ENCODE measurements at places on chromosomes 1 and 21.

- DNase-seq = no peak
Observed at GRCh38 chr1:240475832-240476231, 136.1 kb downstream of the GREM2 start.

- DNase-seq = no peak
Observed at GRCh38 chr1:228646717-228647522, 88.4 kb upstream of the RHOU start.

DNA sequence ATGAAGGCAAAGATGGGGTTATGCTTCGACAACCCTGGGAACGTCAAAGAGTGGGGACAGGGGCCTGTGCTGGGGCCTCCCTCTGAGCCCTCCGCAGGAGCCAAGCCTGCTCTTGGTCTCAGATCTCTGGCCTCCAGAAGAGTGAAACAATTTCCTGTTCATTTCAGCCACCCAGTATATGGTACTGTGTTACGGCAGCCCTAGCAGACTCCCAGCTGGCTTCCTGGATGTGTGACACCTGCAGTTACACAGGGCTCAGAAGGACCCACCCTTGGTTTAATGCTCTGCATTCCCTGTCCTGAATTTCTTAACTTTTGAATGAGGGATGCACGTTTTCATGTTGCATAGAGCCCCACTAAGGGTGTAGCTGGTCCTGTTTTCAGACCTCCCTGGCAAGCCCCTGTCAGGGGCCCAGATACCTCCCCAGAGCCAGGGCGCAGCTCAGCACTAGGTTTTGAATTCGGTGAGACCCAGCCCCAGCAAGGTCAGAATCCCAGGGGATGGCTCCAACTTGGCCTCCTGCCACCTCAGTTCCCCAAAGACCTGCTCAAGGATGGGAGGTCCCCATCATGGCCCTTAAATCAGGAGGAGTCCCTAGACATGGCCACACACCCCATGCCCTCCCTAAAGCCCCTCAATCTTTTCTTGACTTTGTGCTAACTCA, 79.0 kb upstream of the IFFO2 start:
- DNase-seq = no peak

DNA sequence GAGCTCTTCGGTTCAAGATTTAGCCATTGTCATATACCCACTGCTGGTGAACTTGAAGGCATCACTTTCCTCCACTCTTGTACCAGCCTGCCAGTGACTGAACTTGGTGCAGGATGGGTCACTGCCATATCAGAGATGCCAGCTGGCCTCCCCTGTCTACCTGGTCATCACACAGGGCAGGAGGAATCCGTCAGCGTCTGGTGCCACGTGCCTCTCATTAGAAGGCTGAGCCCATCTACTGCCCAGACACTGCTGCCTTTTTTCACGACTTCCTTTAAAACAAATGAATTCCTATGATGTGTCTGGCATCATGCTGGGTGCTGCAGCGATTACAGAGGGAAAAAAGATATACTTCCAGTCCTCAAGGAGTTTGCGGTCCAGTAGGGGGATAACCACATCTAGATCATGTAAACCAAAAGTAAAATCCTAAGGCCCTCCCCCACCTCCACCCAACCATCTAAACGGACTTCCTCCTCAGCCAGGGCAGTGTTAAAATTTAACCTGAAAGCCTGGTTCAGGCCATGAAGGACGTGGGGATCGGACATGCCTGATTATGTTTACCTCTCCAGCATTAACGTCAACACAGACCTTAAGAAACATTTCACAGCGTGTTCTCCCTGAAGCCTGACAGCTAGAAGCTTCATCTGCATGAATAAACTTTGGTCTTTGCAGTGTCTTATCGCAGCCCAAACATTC, 29.2 kb upstream of the PDE9A start:
- no peak for DNase-seq

GRCh38 chr1:56385314-56385713, 194.0 kb downstream of the PLPP3 start:
- no peak for DNase-seq

- DNase-seq = no peak
Observed at GRCh38 chr1:25575191-25575590, 31.8 kb downstream of the LDLRAP1 start.

- DNase-seq = no peak
Observed at GRCh38 chr1:161185732-161186311, 8.5 kb upstream of the B4GALT3 start.

DNA sequence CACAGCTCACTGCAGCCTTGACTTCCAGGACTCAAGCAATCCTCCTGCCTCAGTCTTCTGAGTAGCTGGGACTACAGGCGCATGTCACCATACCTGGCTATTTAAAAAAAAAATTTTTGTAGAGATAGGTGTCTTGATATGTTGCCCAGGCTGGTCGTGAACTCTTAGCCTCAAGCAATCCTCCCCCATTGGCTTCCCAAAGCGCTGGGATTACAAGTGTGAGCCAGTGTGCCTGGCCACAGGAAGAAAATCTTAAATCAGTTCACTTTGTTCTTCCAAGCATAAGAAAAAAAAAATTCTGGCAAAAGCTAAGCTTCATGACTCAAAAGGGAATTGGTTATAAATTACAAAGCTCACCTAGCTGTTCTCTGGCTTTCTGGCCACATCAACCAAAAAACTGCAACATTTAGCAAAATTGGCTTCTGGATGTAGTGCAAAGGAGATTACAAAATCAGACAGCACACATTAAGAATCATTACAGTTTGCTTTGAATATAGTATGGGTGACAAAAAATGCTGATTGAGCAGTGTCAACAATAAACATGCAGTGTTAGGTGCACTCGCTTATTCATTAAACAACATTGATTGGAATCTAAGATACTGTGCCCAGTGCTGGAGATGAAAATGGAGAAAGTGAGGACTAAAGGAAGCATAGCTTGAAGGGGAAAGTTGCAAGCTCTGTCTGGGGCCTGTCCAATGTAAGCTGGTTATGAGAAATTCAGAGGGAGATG, 76.7 kb downstream of the KCTD3 start:
- no peak for DNase-seq

DNA sequence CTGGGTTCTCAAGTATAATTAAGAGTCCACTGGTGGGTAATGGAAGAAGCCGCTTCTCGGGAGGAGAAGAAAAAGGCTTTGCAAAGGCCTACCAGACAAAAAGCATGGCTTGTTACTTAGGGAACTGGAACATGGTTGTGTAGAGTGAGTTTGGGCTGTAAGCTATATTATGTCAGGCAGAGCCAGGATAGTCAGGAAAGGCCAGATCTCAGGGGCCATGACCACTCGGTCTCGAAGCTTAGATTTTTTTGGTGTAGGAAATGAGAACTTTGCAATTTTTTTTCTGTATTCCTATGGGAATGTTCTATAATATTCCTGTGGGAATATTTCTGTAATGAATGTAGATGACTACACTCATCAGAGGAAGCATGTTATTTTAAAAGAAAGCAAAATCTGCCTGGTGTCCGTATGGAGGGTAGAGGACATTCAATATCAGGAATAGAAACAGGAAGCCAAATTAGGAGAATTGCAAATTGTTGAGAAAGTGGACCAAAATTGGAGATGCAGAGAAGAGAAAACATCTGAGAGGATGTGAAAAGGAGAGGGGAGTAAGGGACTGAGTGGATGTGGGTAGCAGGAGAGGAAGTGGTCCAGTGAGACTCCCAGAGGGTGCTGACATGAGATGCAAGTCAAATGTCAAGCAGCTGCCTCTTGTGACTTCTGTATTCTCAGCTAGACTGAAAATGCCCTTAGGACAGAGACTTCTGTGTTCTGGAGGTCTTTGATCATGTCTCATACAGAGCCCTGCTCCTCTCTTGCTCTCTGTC, 45.2 kb upstream of the HAO2 start:
- no peak for DNase-seq

DNA sequence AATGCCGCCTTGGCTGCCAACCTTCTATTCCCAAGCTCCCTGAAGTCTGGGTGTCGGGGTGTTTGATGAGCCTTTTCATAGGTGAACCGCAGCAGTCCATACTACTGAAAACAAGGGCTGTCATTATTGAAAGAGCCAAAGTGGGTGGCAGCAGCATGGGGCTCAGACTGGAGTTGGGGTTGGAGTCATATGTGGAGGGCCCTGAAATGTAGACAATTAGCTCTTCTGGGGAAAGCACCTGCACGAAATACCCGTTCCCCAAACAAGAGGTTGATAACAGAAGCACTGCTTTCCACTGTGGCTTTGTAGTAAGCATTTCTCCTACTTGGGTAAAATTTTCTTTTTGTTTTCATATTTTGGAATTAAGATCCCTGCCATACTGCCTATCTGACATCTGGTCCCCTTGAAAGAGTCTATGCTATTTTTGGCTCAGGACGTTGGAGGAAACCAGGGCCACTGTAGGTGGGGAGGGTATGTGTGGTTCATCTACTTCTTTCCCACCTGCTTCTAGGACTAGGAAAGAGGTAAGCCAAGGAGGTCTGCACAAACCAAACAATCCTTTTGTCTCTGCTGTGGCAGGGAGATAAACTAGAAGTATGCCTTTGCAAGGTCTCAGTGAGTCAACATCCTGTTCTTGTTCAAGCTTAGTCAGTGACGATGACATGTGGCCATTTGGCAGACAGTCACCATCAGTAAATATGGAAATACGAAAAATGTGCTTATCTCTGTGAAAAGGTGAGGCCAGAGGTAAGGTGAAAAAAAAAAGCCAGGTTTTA, 197.0 kb upstream of the UBE2U start:
- no peak for DNase-seq

- no peak for DNase-seq
Observed at GRCh38 chr1:205199090-205199930, 12.2 kb downstream of the DSTYK start.

- DNase-seq = no peak
Observed at GRCh38 chr21:16538405-16538804, 808.6 kb downstream of the USP25 start.

DNA sequence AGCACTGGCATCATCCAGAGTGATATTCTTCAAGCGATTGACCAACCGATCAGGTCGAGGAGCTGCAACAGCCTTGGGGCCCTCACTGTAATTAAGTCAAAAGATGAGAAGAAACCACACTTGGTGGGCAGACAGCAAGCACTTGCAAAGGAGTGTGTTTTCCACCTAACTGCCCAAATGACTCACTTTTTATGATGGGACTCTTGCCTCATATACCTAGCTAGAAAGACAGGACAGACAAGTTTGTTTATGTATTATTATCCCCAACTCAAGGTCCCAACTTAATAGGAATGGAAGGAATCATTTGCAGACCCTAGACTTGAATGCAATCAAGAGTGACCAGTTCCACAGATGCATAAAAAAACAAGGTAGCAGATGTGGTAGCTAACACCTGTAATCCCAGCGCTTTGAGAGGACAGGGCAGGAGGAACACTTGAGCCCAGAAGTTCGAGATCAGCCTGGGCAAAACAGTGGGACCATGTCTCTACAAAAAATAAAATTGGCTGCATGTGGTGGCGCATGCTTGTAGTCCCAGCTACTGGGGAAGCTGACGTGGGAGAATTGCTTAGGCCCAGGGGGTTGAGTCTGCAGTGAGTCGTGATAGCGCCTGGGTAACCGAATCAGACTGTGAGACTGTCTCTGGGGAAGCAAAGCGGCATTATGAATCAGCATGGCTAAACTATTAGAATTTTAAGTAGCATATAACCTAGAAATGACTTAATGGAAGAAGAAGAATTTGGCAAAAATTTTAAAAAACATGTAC, 2.3 kb upstream of the NRAS start:
- DNase-seq = no peak

DNA sequence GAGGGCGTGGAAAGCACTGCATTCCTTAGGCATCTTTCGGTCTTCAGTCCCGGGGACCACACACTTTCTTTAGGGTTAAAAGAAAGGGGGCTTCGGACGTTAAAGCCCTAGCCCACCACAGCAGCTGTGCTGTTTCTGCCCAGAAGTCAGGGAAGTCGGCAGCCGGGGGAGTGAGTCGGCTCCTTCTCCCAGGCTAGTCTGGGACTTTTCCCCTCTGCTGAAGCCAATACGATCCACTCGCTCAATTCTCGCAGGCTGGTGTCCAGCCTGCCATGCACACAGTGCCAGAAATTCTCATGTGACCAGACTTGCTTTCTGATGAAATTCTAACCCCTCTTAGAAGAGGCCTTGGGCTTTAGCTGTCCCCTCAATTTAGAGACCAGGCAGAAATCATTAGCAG, 67.7 kb downstream of the BCAR3 start:
- no peak for DNase-seq

DNA sequence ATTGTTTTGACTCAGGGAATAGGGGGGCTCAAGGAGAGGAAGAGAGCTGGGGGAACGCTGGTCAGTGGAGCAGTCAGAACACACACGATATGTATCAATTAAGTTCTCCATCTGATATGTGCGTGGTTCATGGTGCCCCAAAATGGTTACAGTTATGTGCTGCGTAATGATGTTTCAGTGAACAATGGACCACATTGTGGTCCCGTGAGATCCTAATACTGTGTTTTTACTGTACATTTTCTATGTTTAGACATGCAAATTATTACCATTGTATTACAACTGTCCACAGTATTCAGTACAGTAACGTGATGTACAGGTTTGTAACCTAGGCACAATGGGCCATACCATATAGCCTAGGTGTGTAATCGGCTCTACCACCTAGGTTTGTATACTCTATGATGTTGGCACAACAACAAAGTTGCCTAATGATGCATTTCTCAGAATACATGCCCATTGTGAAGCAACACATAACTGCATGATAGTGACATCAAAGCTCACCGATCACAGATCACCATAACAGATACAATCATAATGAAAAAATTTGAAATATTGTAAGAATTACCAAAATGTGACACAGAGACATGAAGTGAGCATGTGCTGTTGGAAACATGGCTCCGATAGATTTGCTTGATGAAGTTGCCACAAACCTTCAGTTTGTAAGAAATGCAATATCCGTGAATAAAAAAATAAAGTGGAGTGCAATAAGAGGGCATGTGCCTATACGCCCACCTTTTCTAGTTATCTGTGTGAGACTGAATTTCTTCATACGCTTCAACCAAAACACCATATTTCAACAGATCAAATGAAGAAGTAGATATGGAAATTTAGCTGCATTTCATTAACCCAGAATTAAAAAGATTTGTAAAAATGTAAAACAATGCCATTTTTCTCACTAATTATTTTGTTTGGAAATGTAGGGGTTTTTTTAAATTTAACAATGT, 14.8 kb upstream of the TMEM54 start:
- no peak for DNase-seq

Data from activated T-cell treated with anti-CD3 and anti-CD28 coated beads for 4 hours (primary cell).